ENCODE measurements at places on chromosomes 2 and 18.

DNA sequence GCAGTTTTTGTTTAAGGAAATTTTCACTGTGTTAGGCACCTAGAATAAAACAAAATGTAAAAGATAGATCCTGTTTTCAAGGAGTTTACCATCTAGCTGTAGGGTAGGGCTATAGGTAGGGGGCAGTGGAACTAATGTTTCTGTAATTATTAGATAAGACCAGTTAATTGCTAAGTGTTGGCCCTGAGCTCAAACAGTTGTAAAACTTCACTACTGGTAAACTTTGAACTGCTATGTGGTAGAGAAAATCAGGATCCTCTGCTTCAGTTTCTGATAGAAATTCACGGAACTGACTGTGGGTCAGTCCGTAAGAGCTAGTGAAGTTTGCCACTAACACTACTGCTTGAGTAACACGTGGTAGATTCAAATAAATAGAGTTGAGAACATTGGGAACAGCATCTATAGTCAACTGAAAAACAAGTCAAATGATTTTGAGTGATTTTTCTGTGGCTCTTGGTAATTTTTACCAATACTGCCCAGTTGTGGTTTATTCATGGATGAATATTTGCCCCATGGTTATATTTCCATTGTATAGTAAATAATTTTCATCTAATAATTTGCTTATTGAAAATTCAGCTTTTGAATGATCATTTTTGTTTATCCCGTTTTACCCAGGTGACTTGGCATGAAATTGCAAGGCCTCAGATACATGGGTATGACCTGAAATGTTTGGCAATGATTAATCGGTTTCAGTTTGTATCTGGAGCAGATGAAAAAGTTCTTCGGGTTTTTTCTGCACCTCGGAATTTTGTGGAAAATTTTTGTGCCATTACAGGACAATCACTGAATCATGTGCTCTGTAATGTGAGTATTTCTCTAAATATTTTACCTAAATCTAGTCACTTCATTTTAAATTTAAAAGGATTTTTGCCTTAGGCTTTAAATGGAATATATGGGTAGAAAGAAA, 26.4 kb downstream of the ELP2 start:
- DNase-seq = no peak

- DNase-seq = no peak
Observed at GRCh38 chr2:134128746-134129145, 125.1 kb upstream of the MGAT5 start.

DNA sequence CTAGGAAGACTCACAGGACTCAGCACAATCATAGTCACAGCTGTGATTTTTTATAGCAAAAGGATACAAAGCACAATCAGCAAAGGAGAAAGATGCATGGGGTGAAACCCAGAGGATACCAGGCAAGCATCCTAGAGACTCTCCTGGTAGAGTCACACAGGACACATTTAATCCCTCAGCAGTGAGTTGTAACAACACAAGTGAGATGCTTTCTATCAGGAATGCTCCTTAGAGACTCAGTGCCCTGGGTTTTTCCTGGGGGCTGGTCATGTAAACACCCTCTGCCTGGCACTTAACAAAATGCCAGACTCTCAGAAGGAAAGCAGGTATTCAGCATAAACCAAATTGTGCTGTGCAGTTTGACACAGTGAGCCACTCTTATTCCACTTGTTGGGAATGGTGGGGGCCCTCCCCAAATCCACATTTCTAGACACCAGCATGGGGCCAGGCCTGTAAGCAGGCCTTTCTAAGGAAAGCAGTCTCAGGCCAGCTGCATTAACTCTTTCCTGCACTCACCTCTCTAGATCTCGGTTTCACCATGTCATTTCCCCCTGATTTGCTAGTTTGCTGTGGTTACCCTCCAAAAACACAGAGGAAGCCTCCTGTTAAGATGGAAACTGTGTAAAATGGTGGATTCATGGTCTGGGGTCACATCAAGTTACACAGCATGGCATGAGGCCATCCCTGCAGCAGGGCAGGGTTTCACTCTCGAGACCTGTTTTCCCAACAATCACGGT, 16.9 kb upstream of the RNU4ATAC start:
- DNase-seq = no peak

DNA sequence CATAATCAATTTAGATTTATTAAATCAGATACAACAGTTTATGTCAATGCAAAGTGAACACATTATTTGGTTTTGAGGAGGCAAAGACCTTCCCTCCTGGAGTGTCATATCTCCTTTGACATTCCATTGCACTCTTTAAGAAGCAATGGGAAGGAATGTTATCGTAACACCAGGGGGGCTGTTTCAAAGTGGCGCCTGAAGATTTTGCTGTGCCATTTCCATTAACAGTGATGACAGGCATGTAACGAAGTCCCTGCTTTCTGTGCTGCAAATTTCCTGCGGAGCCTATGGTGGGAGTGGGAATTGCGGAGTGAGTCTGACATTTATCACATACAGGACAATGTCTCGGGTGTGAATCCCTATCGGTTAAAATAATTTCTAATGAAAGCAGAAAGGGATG, 499.6 kb upstream of the RAB6C start:
- DNase-seq = no peak

DNA sequence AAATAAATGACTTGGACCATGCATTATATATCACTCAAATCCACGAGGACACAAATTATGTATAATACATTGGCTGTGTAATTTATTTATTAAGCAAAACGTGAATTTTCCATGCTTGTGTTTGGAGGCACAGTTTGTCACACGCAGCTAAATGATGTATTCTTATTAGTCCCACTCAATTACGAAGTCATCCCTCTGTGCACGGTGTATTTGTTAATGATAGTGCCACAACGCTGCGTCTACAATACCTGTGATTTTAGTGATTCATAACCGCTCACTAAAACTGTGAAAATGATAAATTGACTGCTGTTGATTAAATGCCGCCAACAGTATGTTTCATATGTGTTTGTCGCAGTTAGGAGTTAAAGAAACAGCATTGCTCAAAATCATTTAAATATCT, 358.3 kb downstream of the ZNF516 start:
- no peak for DNase-seq

- no peak for DNase-seq
Observed at GRCh38 chr2:55923091-55923981, at the start of gene EFEMP1. TSS of gene EFEMP1 (minus strand) at chr2:55923782. CDS start at chr2:55922440, 1,342 bp downstream.

- DNase-seq = no peak
Observed at GRCh38 chr2:158676696-158677095, 118.4 kb upstream of the DAPL1 start.

- DNase-seq = no peak
Observed at GRCh38 chr2:43000242-43001054, 208.1 kb upstream of the HAAO start.

GRCh38 chr2:19127616-19128015, 230.8 kb downstream of the OSR1 start:
- DNase-seq = no peak

DNA sequence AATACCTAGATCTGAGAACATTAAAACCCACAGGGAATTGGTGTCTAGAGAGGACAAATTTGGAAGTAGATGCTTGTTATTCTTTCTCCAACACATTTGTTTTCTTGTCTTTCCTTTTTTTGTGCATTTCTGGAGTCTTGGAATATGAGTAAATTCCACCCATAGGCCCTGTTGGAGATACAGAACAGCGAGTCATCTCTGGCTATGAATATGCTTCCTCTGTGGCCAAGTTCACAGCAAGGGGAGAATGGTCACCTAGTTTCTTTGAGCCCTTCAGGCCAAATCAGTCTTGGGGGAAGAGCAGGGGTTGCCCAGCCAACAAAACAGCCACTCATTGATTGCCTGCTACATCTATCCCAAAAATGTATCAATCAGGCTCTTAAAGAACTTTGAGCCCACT, 31.3 kb downstream of the SP140L start:
- DNase-seq = no peak

GRCh38 chr18:20971886-20972267, 139.7 kb downstream of the ROCK1 start:
- DNase-seq = no peak

GRCh38 chr2:223944166-223944702, 901 bp downstream of the WDFY1 start:
- DNase-seq = no peak

DNA sequence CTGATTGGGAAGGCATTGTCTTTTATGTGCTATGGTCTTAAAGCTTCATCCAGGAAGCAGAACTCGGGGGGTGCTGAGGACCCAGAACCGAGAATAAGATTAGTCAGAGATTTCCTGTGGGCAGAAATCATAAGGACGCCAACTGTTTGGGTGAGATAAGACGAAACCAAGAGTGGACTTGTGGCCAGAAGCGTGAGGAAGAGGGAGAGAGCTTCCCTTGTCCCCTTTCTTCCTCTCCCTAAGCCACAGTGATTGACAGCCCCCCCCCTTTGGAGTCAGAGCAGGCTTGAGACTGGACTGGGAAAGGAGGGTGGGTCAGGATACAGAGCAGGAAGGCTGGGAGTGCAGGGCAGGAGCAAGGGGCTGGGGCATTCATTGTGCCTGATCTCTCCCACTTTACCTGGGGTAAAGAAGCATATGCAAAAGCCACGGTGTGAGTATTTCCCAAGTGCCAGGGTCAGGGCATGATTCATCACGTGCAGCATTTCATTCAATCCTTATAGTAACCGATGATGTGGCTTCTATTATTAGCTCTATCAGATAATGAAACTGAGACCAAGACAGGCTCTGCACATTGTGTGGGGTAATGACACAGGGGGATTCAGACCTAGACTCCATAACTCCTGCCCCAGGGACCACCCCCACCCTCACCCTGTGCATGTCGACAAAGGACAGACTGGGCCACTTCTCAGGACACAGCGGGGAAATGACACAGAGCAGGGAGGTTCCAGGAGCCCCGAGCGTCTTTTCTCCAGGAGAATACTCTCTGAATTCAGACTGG, 3.0 kb upstream of the IL1RN start:
- no peak for DNase-seq

DNA sequence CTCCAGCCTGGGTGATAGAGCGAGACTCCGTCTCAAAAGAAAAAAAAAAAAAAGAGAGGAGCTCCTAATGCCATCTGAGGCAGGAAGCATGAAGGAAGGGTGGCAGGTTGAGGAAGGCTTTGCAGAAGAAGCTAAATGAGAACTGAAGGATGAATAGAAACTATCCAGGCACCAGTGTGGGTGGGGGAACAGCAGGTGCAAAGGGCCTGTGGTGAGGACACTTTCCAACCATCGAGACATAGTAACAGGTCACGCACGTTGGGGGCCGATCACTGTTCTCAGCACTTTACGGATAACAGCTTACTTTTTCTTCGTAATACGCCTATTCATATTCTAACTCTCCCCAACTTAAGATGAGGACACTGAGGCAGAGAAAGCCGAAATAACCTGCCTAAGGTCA, 58.4 kb downstream of the NGEF start:
- DNase-seq = no peak

DNA sequence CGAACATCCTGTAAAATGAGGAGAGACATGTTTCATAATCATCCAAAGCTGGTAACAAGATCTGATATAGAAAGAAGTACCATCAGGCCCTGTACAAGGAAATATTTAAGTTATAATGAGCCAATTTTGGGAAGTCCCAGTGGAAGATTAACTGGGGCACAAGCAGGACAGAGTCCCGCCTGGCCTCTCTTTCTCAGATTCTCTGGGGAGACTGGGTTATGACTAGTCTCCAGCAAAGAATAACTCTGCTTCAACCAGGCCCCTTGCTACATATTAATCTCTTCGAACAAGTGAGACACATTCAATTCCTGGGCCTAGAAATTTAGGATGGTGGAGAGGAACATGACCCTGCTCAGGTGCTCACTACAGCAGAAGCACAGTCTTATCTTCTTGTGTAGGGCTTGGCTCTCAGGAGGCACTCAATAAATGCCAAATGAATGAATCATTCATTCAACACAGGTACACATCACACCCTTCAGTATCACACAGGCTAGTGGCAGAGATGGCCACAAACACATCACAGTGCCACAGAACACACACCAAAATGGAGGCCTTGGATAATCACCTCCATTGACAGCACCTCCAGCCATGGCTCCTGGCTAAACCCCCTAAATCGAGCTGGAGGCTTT, 46.4 kb upstream of the RNF152 start:
- DNase-seq = no peak

DNA sequence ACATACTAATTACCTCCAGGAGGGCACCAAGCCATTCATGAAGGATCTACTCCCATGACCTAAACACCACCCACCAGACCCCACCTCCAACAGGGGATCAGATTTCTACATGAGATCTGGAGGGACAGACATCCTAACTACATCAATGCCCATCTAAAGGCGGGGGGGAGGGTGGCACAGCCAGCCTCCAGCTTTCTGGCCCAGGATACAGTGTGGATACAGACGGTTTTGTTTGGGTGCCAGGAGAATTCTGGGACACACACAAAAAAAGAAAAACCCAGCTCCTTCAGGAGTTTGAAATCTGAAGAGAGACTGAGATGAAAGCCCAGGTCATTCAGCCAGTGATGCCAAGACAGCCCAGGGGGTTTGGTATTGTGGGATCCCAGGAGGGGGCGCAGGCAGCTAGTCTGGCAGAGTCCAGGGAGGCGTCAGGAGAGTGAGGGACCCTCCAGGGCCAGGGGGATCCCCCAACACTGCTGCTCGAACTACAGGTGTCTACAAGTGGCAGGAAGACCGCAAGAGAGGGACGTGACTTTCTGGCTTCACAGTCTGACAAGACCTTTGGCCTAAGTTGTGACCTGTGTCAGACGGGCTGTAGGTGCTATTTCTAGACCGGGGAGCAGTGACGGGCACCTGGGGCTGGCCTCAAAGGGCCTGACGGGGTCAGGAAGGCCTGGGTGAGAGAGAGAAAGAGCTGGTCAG, 62.1 kb downstream of the NDUFA10 start:
- DNase-seq = no peak

GRCh38 chr18:50853863-50854271, 25.1 kb upstream of the ME2 start:
- no peak for DNase-seq

DNA sequence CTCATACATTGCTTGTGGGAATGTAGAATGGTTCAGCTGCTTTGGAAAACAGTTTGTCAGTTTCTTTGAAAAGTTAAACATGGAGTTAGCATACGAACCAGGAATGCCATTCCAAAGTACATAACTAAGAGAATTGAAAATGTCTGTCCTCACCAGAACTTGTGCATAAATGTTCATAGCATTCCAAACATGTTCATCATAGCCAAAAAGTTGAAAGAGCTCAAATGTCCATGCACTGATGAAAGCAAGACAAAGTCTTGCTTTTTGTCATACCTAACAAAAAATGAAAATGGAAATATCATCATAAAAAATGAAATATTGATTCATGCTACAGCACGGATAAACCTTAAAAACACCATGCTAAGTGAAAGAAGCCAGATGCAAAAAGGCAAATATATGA, 408.8 kb upstream of the UBE2E3 start:
- DNase-seq = no peak

- DNase-seq = no peak
Observed at GRCh38 chr2:74513605-74514367, 464 bp upstream of the TLX2 start.

Data from stimulated activated CD4-positive, alpha-beta T cell treated with anti-CD3 and anti-CD28 coated beads, Interleukin-1b, Interleukin-23, amount 100 ng/mL, for 1 hour (primary cell).